Gastroesophageal sphincter (tissue), 4 donors: ENCODE measurements at places on chromosomes 2 and 18.

DNA sequence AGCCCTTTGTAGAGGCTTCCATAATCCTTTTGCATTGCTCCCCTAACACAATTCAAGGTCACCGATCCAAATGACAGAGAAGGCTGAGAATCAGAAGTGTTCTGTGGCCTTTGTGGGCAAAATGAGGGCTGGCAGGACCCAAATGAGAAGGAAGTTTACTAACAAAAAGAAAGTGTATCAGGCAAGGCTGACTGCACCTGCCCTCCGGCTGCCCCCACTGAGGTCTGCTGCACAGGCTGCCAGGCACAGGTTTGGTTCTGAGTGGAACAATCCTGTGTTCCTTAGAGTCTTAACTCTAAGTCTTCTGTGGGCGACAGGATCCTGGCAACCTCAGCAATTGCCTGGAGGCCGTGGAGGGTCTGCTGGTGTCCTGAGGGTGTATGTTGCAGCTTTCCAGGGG, 568.5 kb downstream of the CMPK2 start:
- ATAC-seq, result no peak

DNA sequence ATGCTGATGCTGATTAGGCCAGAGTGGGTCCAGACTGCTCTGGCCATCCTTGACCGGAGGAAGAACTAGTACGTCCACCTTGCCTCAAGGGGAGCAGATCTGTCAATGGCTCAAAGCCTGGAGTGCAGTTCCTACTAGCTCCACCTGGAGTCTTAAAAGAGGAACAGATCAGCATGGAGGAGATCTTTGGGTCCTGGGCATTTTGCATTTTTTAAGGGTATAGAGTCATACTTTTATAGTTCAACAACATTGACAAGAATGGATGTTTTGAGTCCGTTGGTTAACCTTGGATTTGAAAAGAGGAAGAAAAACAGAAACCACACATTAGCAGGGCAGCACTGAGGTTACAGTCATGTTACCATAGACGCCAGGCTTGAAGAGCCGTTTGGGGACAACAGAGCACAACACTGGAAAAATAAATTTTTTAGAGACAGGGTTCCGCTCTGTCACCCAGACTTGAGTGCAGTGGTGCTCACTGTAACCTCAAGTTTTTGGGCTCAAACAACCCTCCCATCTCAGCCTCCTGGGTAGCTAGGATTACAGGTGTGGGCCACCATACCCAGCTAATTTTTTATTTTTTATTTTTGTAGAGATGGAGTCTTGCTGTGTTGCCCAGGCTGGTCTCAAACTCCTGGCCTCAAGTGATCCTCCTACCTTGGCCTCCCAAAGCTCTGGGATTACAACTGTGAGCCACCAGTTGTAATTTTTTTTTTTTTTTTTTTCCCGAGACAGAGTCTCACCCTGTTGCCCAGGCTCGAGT, 78.5 kb downstream of the PRKCE start:
- ATAC-seq, result no peak

- no peak for ATAC-seq
Measured at GRCh38 chr2:11175293-11175795, 20.1 kb downstream of the SLC66A3 start.

DNA sequence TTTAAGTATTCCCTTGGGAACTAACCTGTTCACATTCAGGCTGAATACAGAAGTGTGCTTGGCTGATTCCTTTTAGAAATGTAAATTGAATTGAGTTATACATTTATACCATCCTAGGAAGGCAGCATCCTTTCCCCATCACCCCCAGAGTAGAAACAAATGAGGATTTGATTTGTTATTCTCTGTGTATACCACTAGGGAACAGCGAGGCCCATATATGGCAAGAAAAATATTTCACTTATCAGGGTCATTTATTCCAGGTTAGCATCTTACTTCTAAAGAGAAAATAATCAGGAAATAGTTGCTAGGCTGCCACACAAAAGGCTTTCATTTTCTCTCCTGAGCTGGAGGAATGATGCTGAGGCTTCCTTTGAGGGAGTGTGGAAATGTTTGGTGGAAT, 516.9 kb downstream of the PIK3C3 start:
- no peak for ATAC-seq

DNA sequence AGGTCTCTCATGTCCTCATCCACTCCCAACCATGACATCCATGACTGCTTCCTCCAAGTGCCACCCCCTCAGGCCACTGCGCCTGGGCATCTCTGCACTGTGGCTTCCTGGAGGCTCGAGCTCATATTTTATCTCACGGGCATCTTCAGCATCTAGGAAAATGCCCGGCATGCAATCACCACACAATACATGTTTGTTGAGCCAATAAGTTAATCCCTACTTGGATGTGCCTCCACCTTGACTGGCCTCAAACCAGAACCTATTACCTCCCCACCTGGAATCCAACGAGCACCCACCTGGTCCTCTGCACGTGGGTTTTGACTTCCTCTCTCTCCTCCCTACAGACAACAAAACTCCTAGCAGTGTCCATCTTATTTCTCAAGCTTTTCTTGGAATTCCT, 198.9 kb upstream of the REV1 start:
- no peak for ATAC-seq

- no peak for ATAC-seq
Measured at GRCh38 chr18:62571037-62571436, 48.2 kb downstream of the ZCCHC2 start.

DNA sequence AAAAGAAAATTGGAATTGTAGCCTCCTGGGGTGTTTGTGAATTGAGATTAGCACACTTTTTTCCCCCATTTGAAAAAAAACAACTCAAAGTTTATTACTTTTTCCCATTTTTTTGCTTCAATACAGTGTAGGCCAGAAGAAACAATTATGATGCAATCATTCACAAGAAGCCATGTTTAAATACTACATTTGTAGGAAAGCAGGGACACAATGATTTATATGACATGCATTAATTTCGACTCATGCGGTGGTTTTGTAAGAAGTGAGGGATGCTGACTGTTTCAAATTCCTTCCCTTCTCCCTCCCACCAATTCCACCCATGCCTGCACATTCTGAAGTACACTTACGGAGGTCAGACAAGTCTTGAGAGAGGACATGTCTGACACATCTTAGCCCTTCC, 774.2 kb upstream of the FSHR start:
- ATAC-seq, result no peak

DNA sequence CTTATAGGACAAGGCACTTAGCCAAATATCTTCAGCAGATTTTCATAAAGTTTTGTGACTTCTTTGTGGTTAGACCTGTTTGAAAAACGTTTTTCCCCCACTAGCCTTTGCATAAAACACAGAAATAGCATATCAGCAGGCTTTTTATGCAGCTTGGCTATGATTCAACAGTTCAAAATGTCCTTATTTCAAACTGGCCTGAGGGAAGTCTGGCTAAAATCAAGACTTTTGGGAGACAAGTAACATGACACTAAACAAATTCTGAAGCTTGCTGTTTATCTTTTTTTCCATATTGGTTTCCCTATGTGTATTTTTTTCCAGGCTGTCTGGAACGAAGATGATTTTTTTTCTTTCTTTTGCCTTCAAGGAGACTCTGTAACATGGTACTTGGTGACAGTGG, 95.1 kb upstream of the L3MBTL4 start:
- no peak for ATAC-seq
